ENCODE measurements at places on chromosomes 1 and 21. TPM values are rescaled to one million over a fixed set of nuclear protein-coding genes. Genes with fewer than 3 reads are reported as not detected.

DNA sequence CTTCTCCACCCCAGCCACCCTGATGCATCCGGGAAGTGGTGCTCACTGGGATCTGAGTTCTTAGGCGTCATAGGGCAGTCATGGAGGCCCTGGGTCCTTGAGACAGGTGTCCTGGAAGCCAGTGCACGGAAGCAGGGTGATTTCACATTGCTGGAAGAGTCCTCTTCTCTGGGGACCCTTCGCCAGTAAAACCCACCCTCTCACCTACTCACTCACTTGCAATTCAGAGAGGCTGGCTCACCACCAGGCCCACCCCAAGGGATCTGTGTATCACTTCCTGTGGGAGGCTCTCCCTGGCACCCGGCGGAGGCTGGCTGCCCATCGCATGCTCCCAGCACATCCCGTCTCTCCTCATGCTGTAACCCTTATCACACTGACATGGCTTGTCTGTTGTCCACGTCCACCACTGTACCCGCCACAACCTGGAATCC lies 40.2 kb upstream of the EPS8L3 start:
- no peak for DNase-seq

GRCh38 chr21:41750051-41750450 lies 16.8 kb downstream of the RIPK4 start:
- DNase-seq: no peak

PARP1 gene
- total RNA-seq: 23.2 TPM

ANKRD34A gene
- total RNA-seq: not detected

F13B gene
- not detected for total RNA-seq

CFHR4 gene
- not detected for total RNA-seq
